ENCODE measurements at places on chromosomes 6 and 20. TPM values are rescaled to one million over a fixed set of nuclear protein-coding genes. Genes with fewer than 3 reads are reported as not detected.

DNA sequence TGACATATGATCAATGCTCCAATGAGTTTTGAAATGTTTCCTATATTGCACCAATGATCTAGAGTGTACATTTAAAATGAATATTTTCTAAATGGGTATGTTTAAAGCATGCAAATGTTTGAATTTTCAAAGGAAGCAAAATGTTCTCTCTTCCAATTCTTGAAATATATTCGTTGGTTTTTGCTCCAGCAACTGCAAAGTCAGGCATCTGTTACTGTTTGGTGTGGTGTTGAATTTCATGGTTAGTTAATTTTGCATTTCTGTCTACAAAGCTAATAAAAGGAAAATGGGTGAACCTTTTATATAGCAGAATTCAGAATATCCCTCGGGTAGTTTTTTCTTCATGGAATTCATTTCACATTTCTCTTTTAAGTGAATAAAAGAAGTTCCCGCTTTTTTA is 1018.3 kb downstream of the GRIK2 start:
- no peaks in the 10 kb centered on the region for H3K4me1 ChIP-seq
- H3K4me3 ChIP-seq = no peak overlapping the region
- no peaks in the 10 kb centered on the region for H3K27me3 ChIP-seq
- no peak for DNase-seq
- no peaks in the 10 kb centered on the region for H3K36me3 ChIP-seq
- no peak overlapping the region for H3K27ac ChIP-seq

The SESN1 gene
- total RNA-seq = 35.0 TPM

- H3K36me3 ChIP-seq = no peaks in the 10 kb centered on the region
- H3K4me1 ChIP-seq = peaks cover 8% of the 10 kb centered on the region
- H3K27ac ChIP-seq = no peak overlapping the region
- peaks cover 2% of the 10 kb centered on the region for H3K27me3 ChIP-seq
These were observed 12.8 kb upstream of the ULBP3 start for GRCh38 chr6:150081702-150082101.

- no peak for DNase-seq
- no peaks in the 10 kb centered on the region for H3K4me1 ChIP-seq
- H3K4me3 ChIP-seq = no peak overlapping the region
- H3K36me3 ChIP-seq = no peaks in the 10 kb centered on the region
- H3K27ac ChIP-seq = no peak overlapping the region
These were observed 423.2 kb downstream of the PREX1 start for GRCh38 chr20:48404598-48404997.

DNA sequence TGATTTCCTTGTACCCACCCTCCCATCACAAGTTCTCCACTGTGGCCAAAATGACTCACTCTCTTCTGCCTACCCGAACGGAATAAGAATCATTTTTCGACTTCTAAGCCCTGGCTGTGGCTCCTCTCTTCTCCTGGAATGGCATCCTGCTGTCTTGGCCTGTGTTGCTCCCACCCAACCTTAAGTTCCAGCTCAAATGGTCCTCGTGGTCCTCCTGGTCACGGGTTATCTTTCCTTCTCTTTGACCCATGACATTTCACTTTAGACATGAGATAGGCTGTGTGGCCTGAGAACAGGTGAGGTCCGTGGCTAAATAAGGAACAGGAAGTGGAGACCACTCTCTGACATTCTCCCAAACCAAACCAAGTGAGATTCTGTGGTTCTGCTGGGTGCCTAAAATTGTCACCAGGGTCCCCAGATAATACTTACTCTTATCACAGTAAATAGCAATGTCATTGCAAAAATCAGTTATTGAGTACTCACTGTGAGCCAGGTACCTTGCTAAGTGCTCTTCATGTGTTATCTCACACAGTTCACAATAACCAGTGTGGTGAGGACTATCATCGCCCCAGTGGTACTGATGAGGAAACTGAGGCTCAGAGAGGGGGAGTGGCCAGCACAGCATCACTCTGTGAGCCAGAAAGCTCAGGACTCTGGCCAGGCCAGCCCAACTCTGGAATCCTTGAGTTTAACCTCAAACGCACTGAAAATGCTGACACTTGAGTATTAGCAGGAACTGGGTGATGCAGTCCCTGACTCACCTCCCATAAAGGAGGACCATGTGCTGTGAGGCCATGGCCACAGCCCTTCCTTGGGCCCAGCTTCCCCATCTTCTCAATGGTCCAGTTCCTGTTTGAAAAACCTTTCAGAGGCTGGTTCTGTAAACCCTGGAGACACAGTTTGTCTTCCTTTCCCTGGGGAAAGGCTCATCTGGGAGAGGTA is 74.8 kb upstream of the SIRPA start:
- H3K36me3 ChIP-seq = no peaks in the 10 kb centered on the region
- no peak overlapping the region for H3K4me3 ChIP-seq
- H3K4me1 ChIP-seq = peaks cover 18% of the 10 kb centered on the region
- no peak overlapping the region for H3K27ac ChIP-seq

The TTBK1 gene
- total RNA-seq = not detected

- H3K36me3 ChIP-seq = no peaks in the 10 kb centered on the region
- peaks cover 3% of the 10 kb centered on the region for H3K27me3 ChIP-seq
- H3K27ac ChIP-seq = no peak overlapping the region
- no peak overlapping the region for H3K4me3 ChIP-seq
- H3K4me1 ChIP-seq = no peaks in the 10 kb centered on the region
These were observed 107.7 kb downstream of the KIF6 start for GRCh38 chr6:39617520-39617919.

DNA sequence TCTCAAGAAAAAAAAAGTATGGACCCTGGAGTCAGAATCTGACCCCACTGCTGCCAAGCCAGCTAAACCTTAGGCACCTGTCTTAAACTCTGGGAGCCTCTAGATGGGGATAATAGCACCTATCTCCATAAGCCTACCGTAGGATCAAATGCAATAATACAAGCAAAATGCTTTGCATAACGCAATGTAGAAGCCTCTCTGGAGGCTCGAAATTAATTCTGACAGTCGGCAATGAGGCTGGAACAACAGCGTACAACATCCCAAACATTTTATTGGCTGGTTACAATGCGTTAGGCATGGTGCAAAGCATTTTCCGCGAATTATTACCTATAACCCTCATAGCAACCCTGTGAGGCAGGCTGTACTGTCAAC is 521 bp downstream of the CDK5RAP1 start:
- H3K4me1 ChIP-seq = peaks cover 42% of the 10 kb centered on the region
- peaks cover 4% of the 10 kb centered on the region for H3K36me3 ChIP-seq

The FABP7 gene
- total RNA-seq = not detected

GRCh38 chr20:35888657-35889056 is 65.6 kb downstream of the SCAND1 start:
- H3K4me1 ChIP-seq = peaks cover 16% of the 10 kb centered on the region
- peak overlapping the region; percentile 36 for H3K27ac ChIP-seq
- H3K27me3 ChIP-seq = no peaks in the 10 kb centered on the region
- no peak for DNase-seq

DNA sequence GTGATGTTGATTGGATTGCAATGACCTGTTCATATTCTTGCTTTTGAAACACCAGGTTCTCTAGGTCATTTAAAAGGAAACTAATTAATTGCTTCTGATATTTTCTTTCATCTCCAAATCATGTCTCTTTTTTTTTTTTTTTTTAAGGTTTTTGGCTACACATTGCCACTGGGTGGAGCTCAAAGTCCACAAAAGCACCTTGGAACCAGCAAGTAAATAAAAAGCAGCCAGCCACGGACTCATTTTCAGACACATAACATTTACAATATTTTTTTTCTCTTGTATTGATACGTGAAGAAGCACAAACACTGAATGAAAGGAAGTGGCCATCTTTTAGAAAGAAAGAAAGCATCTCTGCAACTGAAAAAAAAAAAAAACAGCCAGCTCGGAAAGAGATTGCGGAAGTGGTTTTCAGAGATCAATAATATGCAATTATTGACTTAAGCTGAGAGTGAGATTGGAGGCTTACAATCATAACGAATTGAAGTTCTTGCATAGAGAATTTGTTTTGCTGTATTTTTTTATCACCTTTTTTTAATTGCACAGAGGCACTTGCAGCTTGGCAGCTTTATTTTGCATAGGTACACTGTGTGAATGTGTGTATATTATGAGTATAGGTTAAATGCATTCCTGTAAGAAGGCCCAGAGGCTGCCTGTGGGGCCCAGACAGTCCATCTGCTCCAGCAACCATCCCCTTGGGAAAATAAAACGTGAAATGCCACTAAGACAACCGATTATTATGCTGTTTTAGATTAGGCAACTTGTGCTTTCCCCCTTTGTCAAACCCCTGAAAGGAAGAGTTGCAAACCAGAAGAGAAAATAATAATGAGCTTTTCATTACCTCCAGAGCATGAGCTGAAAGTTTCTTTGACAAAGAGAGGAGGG is 28.2 kb downstream of the CGA start:
- no peaks in the 10 kb centered on the region for H3K36me3 ChIP-seq
- peak; percentile 67 for DNase-seq
- H3K27me3 ChIP-seq = peaks cover 8% of the 10 kb centered on the region
- H3K4me1 ChIP-seq = no peaks in the 10 kb centered on the region

DNA sequence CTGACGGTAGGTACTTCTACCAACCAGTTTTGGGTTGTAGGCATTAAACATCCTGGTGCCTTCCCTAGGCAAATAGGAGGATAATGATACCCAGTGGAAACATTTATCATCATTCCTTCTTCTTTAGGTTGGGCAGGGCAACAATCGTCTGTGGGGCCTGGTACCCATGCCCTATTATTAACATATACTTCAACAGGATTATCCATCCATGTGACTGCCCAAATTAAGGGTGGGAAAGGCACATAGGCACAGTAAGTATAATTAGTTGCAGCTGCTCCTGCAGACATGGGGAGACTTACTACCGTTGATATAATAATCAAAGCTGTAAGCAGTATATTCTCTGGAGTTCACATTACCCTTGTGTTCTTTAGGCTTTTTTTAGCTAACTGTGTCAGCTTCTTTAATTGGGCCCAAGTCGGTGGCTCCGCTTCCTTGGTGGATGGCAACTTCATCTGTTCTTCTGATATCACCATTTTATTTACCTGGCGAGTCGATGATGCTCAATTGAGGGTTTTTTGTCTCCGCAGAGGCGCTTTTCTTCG is 16.8 kb downstream of the RPL7L1 start:
- H3K27ac ChIP-seq = no peak overlapping the region
- H3K27me3 ChIP-seq = no peaks in the 10 kb centered on the region
- H3K4me1 ChIP-seq = peaks cover 3% of the 10 kb centered on the region
- DNase-seq = no peak

The GRM4 gene
- total RNA-seq = 0.27 TPM

The FNDC1 gene
- not detected for total RNA-seq

The RNF217 gene
- total RNA-seq = 2.4 TPM

DNA sequence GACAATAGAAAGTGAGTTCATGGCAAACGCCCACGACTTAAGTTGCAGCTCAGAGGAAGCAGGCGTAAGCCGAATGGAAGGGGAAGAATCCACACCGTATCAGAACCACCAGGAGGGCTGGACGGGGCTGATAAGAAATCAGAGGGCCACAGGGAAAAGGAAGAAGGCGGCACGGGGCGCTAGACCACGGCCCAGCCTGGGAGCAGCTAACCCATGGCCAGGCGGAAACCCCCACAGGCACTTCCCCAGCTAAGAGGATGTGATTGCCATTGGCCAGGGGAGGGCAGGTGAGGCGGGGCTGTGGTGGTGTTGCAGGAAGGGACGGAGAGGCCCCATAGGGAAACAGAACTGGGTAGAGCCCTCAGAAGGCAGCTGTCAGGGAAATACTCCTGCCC is 174.0 kb upstream of the AFDN start:
- H3K4me1 ChIP-seq = no peaks in the 10 kb centered on the region
- no peak overlapping the region for H3K4me3 ChIP-seq
- no peak overlapping the region for H3K27ac ChIP-seq
- no peak for DNase-seq
- peaks cover 1% of the 10 kb centered on the region for H3K27me3 ChIP-seq

The BMP5 gene
- total RNA-seq = not detected

DNA sequence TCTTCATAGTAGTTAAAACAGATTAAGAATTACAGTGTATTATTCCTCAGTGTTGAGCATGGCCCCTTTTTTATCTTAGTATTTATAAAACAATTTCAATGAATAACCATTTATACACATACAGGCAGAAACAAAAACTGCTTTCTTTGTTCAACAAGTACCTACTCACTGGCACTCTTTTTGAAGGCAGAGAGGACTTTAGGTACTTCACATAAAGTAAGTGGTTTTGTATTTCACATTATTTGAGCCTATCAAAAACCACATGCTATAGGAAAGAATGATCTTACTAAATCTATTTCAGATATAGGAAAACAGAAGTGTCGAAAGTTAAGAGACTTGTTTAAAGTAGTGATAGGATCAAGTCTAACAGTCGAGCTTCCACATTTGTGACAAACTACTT is 73.8 kb downstream of the PRKN start:
- no peaks in the 10 kb centered on the region for H3K27me3 ChIP-seq
- no peak overlapping the region for H3K4me3 ChIP-seq
- peaks cover 3% of the 10 kb centered on the region for H3K4me1 ChIP-seq
- DNase-seq = no peak
- H3K36me3 ChIP-seq = no peaks in the 10 kb centered on the region
- no peak overlapping the region for H3K27ac ChIP-seq

DNA sequence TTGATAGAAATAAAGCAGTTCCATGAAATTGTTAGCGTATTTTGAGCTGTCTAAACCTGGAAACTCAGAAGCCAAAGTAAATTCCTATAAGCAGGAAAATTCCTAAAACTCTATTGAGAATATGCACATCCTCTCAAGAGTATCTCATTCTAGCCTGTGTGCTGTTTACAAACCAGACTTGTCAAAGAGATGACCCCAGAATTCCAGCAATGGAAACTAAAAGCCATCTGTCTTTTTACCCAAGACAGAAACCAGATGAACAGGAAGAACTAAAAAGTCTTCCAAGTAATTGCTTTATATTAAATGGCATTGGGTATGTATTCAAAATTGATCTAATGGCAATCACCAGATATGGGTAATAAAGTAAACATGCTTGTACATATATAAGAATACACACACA is 92.6 kb downstream of the COL19A1 start:
- no peak overlapping the region for H3K27ac ChIP-seq
- H3K27me3 ChIP-seq = no peaks in the 10 kb centered on the region
- no peaks in the 10 kb centered on the region for H3K36me3 ChIP-seq
- DNase-seq = no peak

GRCh38 chr6:80639181-80639629 is 532.7 kb downstream of the BCKDHB start:
- no peaks in the 10 kb centered on the region for H3K36me3 ChIP-seq
- no peaks in the 10 kb centered on the region for H3K4me1 ChIP-seq
- no peak for DNase-seq
- H3K27ac ChIP-seq = no peak overlapping the region
- peaks cover 3% of the 10 kb centered on the region for H3K27me3 ChIP-seq
- no peak overlapping the region for H3K4me3 ChIP-seq

The FAXC gene
- not detected for total RNA-seq

DNA sequence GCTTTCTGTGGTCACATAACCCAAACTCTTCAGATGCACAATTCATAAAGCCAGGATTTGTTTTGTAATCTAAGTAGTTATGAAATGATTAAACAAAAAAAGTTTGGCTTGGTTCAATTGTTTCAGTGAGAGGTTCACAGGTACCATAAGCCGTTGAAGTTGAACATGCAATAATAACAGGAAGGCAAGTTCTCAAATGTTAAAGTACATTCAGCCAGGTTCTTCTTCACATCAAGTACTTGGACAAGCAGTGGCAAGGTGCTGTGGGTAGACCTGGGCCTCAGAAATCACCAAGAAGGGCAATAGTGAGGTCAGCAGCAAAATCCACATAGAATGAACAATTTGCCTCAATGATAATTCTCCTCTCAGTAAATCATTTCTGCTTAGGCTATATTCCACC is 175.5 kb downstream of the EPM2A start:
- no peak for DNase-seq
- H3K4me1 ChIP-seq = no peaks in the 10 kb centered on the region
- peaks cover 5% of the 10 kb centered on the region for H3K27me3 ChIP-seq
- H3K36me3 ChIP-seq = no peaks in the 10 kb centered on the region

All from activated naive CD4-positive, alpha-beta T cell treated with anti-CD3 and anti-CD28 coated beads for 36 hours (primary cell).